ENCODE measurements at places on chromosomes 7 and 10.

DNA sequence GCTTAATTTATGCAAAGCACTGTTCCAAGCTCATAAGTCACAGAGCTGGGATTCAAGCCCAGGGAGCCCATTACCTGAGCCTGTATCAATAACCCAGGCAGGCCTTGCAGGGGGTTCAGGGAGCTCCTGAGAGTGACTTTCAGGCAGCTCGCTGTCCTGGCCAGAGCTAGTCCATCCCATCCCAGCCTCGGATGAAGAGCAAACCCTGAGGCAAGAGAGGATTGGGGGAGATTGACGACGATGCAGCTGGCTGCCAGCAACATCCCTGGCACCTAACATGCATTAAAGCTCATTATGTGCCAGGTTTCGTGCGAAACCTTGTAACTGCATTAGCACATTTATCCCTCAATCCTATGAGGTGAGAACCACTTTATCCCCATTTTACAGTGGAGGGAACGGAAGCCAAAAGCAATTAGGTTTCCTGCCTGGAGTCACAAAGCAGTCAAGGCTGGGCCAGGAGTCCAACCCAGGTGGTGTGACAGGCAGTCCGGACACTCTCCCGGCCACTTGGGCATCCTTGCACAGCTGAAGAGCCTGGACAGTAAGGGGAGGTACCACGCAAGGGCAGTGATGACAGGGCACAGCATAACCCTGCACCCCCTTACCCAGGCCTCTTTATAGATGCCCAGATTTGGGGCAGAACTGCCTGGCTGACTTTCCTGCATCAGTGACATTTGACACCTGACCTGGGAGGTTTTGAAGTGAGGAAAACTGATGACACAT lies 129.8 kb upstream of the CHST15 start:
- no peak for DNase-seq

DNA sequence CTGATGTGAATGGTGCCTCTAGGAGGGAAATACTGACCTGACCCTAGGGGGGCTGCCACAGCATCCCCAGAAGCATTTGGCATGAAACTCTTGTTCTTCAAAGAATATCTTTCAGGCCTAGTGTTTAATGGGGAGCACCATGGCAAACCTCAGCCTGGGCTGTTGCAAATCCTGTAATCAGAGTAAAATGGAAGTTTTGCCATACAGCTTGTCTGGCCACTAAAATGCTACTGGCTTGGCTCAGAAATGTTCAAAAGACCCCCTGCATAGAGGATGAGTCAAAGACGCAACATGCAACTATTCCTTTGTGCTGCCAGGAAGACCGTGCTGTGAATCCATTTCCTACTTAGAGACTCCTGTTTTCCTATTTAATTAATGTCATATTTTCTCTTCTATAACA lies 26.7 kb downstream of the HECW1 start:
- DNase-seq: no peak

DNA sequence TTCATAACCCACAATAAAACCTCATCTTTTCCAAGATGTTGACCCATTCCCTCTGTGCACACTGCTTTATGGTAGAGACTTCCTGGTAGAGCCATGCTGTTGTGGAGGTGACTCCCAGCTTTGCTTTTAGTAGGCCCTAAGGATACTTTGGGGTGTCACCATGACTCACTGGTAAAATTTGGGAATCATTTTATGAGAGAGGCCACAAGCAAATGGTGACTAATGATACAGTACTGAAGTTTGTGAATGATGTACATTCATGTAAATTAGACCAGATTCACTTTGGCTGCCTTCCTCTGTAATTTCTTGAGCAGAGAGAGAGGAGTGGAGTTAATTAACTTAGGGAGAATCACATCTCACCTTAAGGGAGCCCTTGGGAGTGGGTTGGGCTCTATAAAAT lies 686.5 kb downstream of the LRMDA start:
- DNase-seq: no peak

- DNase-seq: no peak
These were observed 3.3 kb downstream of the GRB10 start for GRCh38 chr7:50779427-50779826.

DNA sequence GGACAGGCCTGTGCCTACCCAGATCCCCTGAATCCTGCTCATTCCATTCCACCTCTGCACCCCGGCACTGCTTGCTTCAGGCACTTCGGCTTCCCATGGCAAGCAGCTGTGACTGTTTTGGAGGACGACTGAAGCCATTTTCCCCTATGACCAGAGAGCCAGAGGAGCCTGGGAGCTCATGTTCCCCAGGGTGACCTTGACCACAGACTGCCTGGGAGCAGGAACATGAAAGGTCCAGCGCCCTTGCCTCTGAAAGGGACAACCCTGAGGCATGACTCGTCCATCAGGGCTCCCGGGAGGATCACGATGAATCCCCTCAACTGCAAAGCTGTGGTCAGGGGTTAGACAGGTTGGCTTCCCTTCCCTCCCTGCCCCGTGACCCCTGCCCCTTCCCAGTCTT lies 16.7 kb upstream of the HMX3 start:
- no peak for DNase-seq

- no peak for DNase-seq
These were observed 30.8 kb downstream of the GRID1 start for GRCh38 chr10:86335831-86336230.

- no peak for DNase-seq
These were observed 16.4 kb downstream of the PTTG1IP2 start for GRCh38 chr7:90485734-90486316.

GRCh38 chr7:70032649-70033048 lies 434.4 kb downstream of the AUTS2 start:
- DNase-seq: no peak

All from ACHN (cell line).